ENCODE measurements at places on chromosomes 6 and 20. TPM values are rescaled to one million over a fixed set of nuclear protein-coding genes. Genes with fewer than 3 reads are reported as not detected.

Gene DSP
- 48.9 TPM for total RNA-seq

Gene MTRF1L
- total RNA-seq, result 29.2 TPM

Gene CD40
- 7.8 TPM for total RNA-seq

Gene PCIF1
- total RNA-seq, result 26.6 TPM

Gene FILIP1
- 10.5 TPM for total RNA-seq

Gene TTBK1
- 1.6 TPM for total RNA-seq

Gene FOXA2
- total RNA-seq, result not detected

Gene IRAK1BP1
- total RNA-seq, result 4.0 TPM

Gene MYT1
- 0.79 TPM for total RNA-seq

Gene DCDC2
- total RNA-seq, result 0.57 TPM

Gene CNR1
- 0.55 TPM for total RNA-seq

Gene EDN1
- 2.1 TPM for total RNA-seq

Gene TEAD3
- 27.0 TPM for total RNA-seq

- no peak overlapping the region for H3K4me3 ChIP-seq
- H3K27ac ChIP-seq, result no peak overlapping the region
- H3K27me3 ChIP-seq, result no peaks in the 10 kb centered on the region
- no peaks in the 10 kb centered on the region for H3K4me1 ChIP-seq
- DNase-seq, result no peak
Observed at GRCh38 chr6:139597087-139597763, 222.8 kb upstream of the CITED2 start.

GRCh38 chr20:52172392-52173047 is 19.1 kb downstream of the ZFP64 start:
- H3K4me1 ChIP-seq, result no peaks in the 10 kb centered on the region
- DNase-seq, result no peak
- H3K4me3 ChIP-seq, result no peak overlapping the region
- no peak overlapping the region for H3K27ac ChIP-seq
- peaks cover 28% of the 10 kb centered on the region for H3K36me3 ChIP-seq

GRCh38 chr6:14217728-14218518 is 100.4 kb downstream of the CD83 start:
- H3K36me3 ChIP-seq, result peaks cover 6% of the 10 kb centered on the region
- DNase-seq, result no peak

DNA sequence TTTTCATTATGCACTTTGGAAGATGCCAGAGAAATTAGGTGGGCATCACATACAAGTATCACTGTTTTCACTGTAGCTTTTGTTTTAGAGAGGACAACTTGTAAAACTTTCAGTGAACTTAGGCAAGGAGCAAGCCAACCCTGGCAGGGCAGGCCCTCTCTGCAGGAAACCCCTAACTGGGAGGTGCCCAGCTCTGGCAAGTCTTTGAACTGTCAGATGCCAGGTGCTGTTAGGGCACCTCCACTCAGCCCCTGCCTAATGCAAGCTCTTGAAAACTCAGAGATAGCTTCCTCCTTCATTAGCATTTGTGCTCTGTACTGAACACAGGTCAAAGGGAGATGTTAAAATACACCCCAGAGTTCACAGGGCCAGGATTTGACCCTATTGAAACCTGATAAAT is 774.2 kb upstream of the FLRT3 start:
- no peak overlapping the region for H3K27ac ChIP-seq
- no peaks in the 10 kb centered on the region for H3K27me3 ChIP-seq
- peaks cover 5% of the 10 kb centered on the region for H3K36me3 ChIP-seq
- H3K4me3 ChIP-seq, result no peak overlapping the region
- no peaks in the 10 kb centered on the region for H3K4me1 ChIP-seq
- no peak for DNase-seq

DNA sequence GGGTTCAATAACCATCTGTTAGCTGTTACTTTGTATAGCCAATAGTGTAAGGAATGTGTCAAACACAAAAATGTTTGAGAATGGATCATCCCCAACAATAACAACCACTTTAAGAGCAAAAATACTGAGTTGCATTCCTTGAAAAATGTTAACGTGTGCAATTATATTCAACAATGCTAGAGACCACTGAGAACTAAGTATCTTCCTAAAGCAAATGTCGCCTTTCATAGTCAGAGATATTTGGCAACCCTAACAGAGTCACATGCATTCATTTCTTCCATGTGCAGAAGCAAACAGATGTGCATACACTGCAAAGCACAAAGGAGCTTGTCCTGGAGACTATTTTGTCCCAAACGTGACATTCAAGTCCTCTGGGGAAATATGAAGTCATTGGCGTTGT is 448.6 kb downstream of the GJA1 start:
- no peak for DNase-seq
- H3K4me3 ChIP-seq, result no peak overlapping the region
- H3K27ac ChIP-seq, result no peak overlapping the region
- no peaks in the 10 kb centered on the region for H3K4me1 ChIP-seq
- H3K36me3 ChIP-seq, result no peaks in the 10 kb centered on the region

DNA sequence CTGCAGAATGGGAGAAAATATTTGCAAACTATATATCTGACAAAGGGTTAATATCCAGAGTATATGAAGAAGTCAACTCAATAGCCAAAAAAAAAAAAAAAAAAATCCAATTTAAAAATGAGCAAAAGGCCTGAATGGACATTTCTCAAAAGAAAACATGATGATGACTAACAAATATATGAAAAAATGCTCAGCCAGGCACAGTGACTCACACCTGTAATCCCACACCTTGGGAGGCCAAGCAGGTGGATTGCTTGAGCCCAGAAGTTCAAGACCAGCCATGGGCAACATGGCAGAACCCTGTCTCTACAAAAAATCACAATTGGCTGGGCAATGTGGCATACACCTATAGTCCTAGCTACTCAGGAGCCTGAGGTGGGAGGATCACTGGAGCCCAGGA is 2.1 kb upstream of the ECHDC1 start:
- H3K36me3 ChIP-seq, result peaks cover 18% of the 10 kb centered on the region
- H3K27ac ChIP-seq, result no peak overlapping the region
- H3K27me3 ChIP-seq, result no peaks in the 10 kb centered on the region
- peaks cover 7% of the 10 kb centered on the region for H3K4me1 ChIP-seq
- H3K4me3 ChIP-seq, result no peak overlapping the region

GRCh38 chr20:20812136-20812535 is 99.7 kb upstream of the RALGAPA2 start:
- no peak overlapping the region for H3K27ac ChIP-seq
- no peak for DNase-seq
- no peak overlapping the region for H3K4me3 ChIP-seq
- no peaks in the 10 kb centered on the region for H3K36me3 ChIP-seq
- no peaks in the 10 kb centered on the region for H3K27me3 ChIP-seq

GRCh38 chr6:116034327-116034726 is 26.4 kb downstream of the FRK start:
- no peak overlapping the region for H3K27ac ChIP-seq
- no peaks in the 10 kb centered on the region for H3K27me3 ChIP-seq
- no peaks in the 10 kb centered on the region for H3K36me3 ChIP-seq
- no peak for DNase-seq

DNA sequence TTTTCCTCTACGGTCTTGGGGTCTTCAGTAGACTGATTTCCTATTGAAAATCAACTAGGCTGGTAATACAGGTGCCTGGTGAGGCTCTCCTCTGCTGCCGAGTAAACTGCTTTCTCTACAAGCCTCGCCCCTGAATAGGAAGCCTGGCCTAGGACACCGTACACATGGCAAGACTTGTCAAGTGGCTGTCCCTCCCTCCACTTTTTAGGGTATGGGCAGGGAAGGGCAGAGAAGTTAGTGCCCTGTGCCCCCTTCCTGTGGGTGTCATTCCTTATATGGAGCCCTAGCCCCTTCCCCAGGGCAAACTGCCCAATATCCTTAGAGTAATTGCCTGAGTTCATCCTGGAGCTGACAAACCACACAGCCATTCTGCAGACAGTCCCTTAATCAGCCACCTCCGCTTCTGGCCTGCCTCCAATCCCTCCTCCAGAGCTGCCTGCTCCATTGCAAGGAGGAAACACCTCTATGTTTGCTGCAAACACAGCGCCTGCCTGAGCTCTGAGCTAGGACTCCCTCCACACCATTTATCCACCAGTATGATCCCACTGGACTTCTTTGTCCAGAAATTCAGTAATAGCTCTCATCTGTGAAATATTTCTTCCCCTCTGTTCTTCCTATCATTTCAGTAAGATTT is 93.1 kb downstream of the CHD6 start:
- H3K27ac ChIP-seq, result no peak overlapping the region
- no peak for DNase-seq
- H3K4me1 ChIP-seq, result no peaks in the 10 kb centered on the region

DNA sequence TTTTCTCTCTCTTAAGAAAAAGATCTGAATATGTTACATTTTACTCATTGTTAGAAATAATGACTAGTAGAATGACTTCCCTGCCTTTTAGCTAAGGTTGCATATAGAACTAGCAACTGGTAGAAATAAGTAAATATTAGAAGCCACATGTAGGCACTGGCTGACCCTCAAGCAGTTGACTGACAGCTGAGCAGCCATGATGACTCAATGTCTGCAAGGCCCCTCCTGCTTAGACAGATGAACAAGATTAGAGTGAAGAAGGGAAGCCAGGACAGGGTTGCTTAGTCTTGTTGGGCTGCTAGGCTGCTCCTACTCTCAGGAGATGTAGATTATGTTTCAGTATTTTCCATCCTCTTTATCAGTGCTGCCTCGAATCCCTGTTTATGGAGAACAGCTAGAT is 6.5 kb downstream of the MEP1A start:
- H3K27ac ChIP-seq, result no peak overlapping the region
- no peaks in the 10 kb centered on the region for H3K36me3 ChIP-seq
- no peak for DNase-seq
- H3K4me1 ChIP-seq, result no peaks in the 10 kb centered on the region

DNA sequence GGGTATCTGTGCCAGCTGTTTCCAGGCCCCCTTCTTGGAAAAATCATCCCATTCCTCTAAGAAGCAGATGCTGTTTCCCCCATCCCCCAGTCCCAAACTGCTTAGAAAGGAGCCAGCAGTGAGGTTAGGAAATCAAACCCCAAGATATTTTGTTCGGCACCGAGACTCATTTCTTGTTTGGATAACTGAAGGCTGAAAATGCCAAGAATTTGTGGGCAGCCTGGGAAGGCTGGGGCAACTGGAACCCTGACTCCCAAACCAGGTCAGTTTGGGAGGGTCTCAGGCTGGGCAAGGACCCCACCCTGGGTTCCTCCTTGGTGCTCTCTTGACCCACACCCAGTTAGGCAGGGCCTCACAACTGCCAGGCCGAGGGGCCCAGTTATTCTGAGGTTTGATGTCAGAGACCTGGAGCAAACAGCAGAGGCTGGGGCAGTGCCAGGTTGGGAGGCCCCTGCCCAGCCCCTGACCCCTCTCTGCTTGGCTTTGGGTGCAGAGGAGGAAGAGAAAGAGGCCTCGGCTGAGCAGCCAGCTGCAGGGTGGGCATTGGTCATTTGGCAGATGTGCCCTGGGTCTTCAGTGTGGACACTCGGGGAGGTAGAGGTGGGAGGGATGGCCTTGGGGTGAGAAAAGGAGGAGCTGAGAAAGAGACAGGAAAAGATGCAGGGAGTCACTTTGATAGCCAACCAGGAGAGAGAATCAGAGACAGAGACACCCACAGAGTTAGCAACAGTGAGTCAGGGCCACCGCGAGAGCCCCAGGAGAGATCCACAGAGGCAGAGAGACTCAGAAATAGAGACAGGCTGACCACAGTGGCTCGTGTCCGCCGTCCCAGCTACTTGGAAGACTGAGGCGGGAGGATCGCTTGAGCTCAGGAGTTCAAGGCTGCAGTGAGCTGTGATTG is 5.0 kb downstream of the ANGPT4 start:
- H3K4me1 ChIP-seq, result no peaks in the 10 kb centered on the region
- H3K4me3 ChIP-seq, result no peak overlapping the region
- H3K27ac ChIP-seq, result no peak overlapping the region
- H3K36me3 ChIP-seq, result no peaks in the 10 kb centered on the region

DNA sequence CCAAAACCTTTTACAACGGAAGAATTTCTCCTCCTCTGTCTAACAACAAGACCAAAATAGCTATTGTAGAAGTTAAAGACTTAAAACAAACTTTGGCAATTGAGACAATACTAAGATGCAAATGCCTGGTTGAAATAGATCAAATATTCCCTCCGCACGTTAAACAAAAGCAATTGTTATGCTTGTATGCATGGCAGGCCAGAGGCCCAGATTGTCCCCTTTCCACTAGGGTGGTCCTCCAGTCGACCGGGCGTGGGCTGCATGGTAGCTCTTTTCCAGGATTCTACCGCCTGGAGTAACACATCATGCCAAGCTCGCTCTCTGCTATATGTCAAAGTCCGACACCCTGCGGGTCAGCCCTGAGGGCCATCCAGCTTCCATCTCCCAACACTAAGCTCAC is 234.7 kb downstream of the RNGTT start:
- peaks cover 6% of the 10 kb centered on the region for H3K4me1 ChIP-seq
- H3K4me3 ChIP-seq, result no peak overlapping the region
- H3K36me3 ChIP-seq, result peaks cover 4% of the 10 kb centered on the region
- no peak overlapping the region for H3K27ac ChIP-seq
- H3K27me3 ChIP-seq, result no peaks in the 10 kb centered on the region
- DNase-seq, result peak; percentile 61

DNA sequence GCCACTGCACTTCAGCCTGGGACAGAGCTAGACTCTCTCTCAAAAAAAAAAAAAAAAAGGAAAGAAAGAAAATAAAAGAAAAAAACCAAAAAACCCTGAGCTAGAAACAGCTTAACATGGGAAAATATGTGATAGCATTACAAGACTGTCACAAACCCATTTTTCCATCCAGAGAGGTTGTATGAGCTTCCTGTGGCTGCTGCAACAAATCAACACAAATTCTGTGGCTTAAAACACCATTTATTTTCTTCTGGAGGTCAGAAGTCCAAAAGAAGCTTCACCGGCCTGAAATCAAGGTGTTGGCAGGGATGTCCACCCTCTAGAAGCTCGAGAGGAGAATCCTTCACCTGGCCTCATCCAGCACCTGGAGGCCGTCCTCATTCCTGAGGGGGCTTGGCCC is 21.7 kb upstream of the SSR1 start:
- H3K27ac ChIP-seq, result no peak overlapping the region
- no peaks in the 10 kb centered on the region for H3K4me1 ChIP-seq
- H3K36me3 ChIP-seq, result no peaks in the 10 kb centered on the region
- DNase-seq, result no peak

- no peak overlapping the region for H3K4me3 ChIP-seq
- H3K27me3 ChIP-seq, result no peaks in the 10 kb centered on the region
- no peak for DNase-seq
- H3K36me3 ChIP-seq, result no peaks in the 10 kb centered on the region
Observed at GRCh38 chr20:48622421-48622820, 205.4 kb downstream of the PREX1 start.

- peak overlapping the region; percentile 33 for H3K4me3 ChIP-seq
- no peak overlapping the region for H3K27ac ChIP-seq
- no peaks in the 10 kb centered on the region for H3K4me1 ChIP-seq
- DNase-seq, result no peak
Observed at GRCh38 chr6:151324488-151324825, 66.9 kb downstream of the ZBTB2 start.

GRCh38 chr20:58228484-58229197 is at the start of gene ANKRD60:
Gene ANKRD60, minus strand, starts transcription at chr20:58228653. Its CDS starts 0 bp downstream, at chr20:58228653.
- H3K27me3 ChIP-seq, result peaks cover 8% of the 10 kb centered on the region
- DNase-seq, result peak; percentile 71
- peak within 1 kb of the TSS; percentile 70 for H3K27ac ChIP-seq
- peaks cover 11% of the 10 kb centered on the region for H3K36me3 ChIP-seq
- no peaks in the 10 kb centered on the region for H3K4me1 ChIP-seq

- H3K4me3 ChIP-seq, result no peak overlapping the region
- no peaks in the 10 kb centered on the region for H3K36me3 ChIP-seq
- H3K27ac ChIP-seq, result no peak overlapping the region
- H3K4me1 ChIP-seq, result no peaks in the 10 kb centered on the region
- no peaks in the 10 kb centered on the region for H3K27me3 ChIP-seq
Observed at GRCh38 chr20:47676219-47676721, 109.0 kb downstream of the SULF2 start.

Measured in H9 (cell line).